ENCODE measurements at places on chromosomes 4 and X.

- DNase-seq, result no peak
Measured at GRCh38 chr4:177079327-177079726, 230.3 kb upstream of the NEIL3 start.

DNA sequence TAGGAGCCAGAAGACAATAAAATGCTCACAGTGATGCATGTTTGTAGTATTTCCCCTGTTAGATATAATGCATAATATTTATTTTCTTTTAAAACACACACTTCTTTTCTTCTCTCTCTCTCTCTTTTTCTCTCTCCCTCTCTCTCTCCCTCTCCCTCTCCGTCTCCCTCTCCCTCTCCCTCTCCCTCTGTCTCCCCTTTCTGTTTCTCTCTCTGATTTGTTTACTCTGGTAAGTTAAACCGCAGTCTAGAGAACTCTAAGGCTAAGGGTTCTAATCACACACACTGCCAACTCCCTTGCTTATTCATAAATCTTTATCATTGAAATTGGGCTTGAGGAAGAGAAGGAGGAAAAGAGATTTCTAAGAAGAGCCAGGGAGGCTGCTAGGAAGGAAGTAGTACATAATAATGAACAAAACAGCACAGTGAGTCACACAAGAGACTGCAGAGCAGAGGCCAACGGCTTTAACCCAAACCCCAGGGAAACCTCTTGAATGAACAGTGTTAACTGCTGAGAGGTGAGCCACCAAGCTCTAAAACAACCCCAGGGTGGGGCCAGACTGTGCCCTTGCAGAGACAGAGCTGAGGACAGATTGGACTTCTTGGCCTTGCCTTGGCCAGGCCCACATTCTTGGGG lies 9.1 kb upstream of the PHOX2B start:
- no peak for DNase-seq

- no peak for DNase-seq
Measured at GRCh38 chr4:89998469-89999011, 103.9 kb downstream of the MMRN1 start.

DNA sequence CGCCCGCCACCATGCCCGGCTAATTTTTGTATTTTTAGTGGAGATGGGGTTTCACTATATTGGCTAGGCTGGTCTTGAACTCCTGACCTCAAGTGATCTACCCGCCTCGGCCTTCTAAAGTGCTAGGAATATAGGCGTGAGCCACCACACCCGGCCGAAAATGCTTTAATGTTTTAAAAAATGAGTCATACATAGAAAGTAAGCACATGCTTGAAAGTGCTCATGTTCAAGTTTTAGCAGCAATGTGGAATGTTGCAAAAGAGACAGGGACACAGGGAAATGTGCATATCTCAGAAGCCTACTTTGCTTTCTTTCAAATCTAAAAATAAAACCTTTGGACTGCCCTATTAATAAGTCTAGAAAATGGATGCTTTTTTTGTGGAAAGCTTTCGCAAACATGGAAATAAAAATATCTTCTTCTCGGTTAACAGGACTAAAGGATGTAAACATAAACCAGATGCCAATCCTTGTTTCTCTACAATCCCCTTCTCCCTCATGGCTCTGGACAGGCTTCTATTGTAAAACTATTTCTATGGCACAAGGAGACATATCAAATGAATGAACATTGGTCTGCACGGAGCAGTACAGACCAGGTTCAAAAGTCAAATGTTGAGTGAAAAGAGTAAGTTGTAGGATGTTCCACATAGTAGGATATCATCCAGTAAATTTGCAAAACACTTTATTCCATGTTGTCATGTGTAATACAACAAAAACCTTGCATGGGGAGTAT lies 15.0 kb downstream of the MECP2 start:
- DNase-seq, result no peak

DNA sequence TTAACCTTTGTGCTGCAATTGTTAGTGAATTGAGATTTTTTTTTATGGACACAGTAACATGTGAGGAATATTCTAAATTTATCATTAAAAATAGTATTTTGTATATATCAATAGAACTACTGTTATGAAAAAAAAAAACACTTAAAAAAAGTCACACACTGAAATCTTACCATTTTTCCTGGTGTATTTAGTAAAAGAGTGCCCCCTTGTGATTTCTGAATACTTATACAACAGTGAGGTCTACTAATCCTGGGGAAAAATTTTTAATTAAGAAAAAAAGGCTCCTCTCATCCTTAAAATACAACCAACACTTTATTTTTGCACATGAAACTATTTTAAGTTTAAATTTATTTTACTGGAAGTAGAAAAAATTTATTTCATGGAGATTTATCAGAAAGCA lies 56.4 kb upstream of the SPOCK3 start:
- DNase-seq, result no peak

DNA sequence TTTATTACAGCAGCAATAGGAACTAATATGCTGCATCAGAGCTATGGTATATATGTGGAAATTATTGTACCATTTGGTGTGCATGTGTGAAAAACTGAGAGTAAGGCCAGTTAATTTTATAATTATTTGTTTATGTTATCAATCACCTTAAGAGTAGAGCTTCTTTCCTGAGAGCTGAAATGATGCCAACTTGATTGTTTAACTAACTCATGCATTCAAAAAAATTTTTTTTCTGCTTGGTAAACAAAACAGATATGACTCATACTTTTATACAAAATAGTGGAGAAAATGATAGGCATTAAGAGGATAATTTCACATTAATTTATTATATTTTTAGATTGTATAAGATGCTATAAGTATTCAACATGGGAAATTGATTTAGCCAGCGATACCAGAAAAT lies 622.7 kb downstream of the RAPGEF2 start:
- DNase-seq, result no peak

DNA sequence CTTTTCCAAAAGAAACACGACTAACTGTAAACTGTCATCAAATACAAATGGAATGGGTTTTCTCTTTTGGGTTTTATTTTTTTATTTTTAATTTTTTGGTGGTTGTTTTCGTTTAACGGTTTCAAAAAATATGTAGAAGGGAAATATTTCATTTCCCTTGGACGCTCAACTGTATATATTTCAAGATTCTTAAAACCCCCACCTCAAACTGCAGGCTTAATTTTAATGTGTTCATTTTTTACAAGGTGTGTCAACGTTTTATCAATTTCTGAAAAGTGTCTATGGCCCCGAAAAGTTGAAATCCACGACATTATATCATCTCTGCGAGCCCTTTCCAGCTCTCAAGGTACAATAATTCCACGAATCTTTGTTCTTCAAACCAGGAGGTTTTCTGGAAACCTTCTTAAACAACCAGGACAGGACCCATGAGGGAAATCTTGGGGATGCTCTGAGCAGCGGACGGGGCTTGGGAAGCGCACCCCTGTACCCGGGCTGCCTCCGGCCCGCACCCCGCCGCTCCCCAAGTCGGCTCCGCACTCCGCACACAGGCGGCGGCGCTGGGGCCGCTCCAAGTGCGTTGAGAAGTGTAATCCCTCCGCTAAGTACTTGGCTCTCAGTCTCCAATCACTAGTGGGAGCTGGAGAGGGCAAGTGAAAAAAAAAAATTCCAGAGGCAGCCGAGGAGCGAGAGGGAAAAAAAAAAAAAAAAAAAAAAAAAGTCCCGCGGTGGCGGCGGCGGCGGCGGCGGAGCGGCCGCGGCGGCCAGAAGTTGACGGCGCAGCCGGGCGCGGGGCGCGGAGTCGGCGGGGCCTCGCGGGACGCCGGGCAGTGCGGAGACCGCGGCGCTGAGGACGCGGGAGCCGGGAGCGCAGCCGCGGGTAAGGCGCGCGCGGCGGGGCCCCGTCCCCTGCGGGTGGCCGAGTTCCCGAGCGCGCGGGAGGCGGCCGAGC lies at the start of gene BMPR1B:
BMPR1B (plus strand) TSS at position 764 of the 949 bp plus-strand sequence. CDS start 346,470 bp downstream, outside the sequence.
- DNase-seq, result no peak

DNA sequence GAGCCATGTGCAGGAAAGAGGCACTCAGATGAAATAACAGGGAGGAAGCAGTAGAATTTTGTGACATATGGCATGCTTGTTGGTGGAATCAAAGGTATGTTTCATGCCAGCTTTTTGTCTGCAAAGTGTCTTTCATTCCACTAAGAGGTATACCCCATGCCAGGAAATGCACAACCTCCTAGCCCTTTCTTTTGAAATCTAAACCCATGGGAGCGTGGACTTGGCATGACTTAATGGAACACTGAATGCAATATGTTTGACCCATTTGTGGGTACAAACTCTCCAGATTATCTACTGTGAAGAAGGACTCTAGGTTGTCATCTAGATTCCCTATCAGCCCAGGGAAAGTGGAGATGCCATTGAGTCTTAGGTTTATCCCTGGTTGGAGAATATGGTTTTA lies 338.3 kb upstream of the TEX13C start:
- DNase-seq, result no peak

DNA sequence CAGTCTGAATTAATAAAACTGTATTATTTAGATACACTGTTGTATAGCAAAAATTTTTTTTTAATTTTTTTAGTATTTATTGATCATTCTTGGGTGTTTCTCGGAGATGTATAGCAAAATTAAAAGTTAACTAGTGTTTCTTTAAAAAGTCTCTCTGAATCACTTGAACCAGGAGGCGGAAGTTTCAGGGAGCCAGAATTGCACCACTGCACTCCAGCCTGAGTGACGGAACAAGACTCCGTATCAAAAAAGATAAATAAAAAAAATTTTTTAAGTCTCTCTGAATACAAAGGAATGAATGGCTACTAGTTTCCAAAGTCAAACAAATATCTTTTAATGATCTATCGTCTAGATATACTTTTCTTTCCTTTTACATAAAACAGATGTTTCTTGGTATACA lies 64.4 kb downstream of the ELF2 start:
- no peak for DNase-seq

DNA sequence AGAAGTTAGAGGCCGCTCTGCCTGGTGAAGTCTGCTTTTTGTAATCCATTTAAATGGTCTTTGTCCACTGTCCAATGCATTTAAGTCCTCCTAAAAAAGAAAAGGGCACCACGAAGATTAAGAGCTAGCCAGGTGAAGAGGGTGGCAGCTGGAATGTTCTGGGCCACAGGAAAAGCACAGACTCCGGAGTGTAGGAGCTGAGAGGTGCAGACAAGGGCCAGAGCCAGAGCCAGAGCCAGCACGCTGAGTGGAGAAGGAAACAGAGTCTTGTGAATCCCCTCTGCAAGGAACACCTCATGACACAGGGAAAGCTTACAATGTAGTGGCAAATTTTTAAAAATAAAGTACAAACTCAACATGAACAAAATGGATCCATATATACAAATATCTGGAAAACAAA lies 83.6 kb downstream of the TSPAN5 start:
- no peak for DNase-seq

DNA sequence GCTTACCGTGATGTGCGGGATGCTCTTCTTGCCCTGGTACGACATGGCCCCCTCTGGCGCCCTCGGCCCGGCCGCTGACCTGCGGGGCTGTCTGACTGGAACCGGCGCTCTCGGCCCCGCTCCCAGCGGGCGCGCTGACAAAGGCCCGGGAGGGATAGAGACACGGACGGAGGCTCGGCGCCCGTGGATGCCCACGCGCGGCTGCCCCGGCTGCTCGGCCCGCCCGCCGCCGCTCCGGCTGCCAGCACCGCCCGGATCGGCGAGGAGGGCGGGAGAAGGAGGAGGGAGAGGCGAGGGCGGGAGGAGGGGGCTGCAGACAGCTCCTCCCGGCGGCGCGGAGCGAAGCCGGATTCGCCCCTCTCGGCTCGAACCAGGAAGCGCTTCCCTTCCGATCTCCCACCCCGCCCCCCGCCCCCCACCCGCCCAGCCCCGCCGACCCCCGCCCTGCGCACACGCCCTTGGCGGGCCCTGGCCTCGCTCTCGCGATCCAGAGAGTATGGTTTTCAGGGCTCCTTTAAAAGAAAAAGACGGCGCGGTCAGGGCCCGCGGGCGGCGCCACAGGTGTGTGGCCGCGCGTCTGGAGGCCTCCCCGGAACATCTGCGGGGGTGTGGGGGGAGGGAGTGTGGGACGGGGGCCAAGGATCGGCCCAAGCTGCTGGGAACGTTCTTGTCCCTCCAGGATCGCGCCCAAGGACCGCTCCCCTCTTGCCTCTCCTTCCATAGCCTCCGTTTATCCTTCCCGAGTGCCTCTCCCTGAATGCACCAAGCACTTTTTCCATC lies 4.5 kb downstream of the CRMP1 start:
- no peak for DNase-seq

GRCh38 chrX:153580700-153581386 lies 18.1 kb downstream of the CCNQ start:
- no peak for DNase-seq

GRCh38 chr4:188695261-188695660 lies 556.0 kb downstream of the TRIML1 start:
- no peak for DNase-seq

- DNase-seq, result no peak
Measured at GRCh38 chrX:106203315-106203714, 35.2 kb downstream of the PWWP3B start.

DNA sequence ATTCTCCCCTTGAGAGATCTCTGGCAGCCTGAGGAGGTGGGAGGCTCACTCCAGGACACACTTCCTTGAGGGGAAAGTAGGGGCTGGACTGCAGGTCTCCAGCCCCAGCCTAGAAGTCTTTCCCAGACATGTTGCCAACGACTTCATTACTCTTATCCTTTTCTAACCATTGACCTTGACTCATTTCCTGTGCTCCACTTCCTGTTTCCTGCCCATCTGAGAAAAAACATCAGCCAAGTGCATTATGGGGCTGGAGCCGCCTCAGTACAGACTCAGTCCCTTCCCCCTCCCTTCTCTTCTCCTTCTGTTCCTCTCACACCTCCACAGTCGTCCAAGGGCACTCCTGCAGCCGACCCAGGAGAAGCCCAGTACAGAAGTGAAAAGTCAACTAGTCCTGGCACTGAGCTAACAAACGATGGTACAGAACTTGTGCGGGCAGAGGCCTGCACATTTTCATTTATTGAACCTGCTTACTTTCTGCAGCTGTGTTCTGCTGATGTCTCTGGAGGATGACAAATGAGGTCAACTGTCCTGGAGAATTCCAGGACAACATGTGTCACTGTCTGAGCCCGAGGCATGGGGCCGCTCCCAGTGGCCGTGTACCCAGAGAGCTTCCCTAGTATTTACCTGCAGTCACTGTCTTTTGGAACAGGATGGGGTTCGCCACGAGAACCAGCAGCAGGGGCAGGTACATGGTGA lies 20.1 kb downstream of the GPR143 start:
- DNase-seq, result no peak
